HEK293T (cell line): ENCODE measurements at places on chromosomes 2 and 18.

GRCh38 chr2:140270224-140270623 lies 1490.0 kb upstream of the NXPH2 start:
- DNase-seq = no peak

- peak; percentile 12 for DNase-seq
Observed at GRCh38 chr2:72367530-72368225, 220.0 kb upstream of the CYP26B1 start.

DNA sequence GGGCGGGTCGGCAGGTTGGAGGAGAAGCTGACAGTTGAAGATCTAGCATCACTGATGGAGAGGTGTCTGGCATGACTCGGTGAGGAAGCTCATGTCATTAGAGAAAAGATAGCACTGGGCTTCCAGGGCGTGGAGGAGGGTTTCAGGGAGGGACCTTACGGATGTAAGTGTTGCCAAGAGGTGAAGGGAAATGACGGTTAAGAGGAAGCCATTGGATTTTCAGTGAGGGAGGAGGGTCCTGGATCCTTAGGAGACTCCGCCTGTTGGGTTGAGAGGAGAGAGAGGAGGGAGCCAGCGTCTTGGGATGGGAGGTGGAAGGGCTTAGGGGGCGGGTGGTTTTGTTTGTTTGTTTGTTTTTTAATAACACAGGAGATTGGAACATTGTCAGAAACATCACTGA lies 103.2 kb downstream of the WDSUB1 start:
- no peak for DNase-seq

DNA sequence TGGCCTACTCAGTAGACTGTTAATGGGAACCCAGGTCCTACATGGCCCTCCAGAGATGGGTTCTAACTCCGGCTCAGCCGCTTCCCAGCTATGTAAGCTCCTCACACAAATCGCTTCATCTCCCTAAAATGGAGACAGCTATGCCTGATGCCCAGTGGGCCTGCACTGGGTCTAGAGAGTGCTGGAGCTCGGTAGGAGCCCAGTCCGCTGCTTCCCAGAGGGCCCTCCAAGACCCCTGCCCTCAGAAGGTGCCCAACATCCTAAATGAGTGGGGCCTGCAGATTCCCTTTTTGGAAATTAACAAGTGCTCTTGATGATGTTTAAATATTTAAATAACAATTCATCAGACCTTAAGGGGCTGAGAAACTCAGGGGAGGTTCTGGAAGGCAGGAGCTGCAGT lies 47.1 kb downstream of the HS1BP3 start:
- DNase-seq = no peak

GRCh38 chr2:1704631-1705556 lies 39.4 kb downstream of the PXDN start:
- no peak for DNase-seq

DNA sequence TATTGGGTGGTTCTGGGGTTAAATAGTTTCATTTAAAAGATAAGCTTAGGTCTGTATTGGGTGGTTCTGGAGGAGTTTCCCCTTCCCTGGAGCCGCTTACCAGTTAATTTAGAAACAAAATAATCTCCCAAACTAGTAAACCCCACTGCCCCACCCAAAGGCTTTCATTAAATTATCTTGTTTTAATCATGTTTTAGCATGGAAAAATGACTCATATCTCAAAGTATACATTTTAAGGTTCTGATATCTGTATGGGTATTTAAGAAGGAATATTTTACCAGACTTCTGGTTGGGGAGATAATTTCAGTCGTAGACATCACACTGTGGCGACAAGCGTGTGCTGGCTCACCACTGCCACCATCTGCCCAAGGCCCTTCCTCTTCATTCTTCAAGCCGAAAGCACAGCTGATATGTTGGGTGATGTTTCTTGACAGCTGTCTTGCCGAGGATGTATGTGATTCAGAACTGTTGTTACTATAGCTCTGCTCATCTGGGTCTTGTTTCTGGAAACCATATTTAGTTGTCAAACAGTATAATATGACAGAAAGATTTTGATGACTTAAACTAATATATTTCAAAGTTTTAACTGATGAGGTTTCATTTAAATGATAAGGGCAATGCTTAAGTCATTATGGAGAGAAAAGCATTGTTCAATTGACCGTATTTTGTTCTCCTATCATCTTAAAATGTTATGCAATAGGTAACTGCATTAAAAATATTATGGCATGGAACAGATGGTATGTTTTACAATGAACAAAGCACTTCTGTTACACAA lies 5.1 kb downstream of the FIGLA start:
- peak; percentile 53 for DNase-seq

DNA sequence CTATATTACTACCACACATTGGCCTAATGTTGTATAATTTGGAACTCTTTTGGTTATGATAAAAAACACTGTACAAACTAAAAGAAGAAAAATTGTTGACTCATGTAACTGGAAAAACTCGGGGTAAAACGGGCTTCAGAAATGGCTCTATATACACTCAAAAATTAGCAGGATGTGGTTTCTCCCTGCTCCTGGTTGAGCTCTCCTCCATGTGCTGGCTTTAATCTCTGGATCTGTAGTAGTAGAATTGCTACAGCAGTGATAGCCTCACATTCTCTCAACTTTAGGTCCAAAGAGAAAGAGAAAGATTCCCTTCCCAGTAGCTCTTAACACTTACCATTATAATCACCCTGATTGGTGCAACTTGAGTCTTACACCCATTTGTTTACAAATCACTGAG lies 274.9 kb upstream of the GALNT5 start:
- DNase-seq = no peak
